ENCODE measurements at places on chromosomes 5 and 9. TPM values are rescaled to one million over a fixed set of nuclear protein-coding genes. Genes with fewer than 3 reads are reported as not detected.
A peak's percentile ranks its signal among the peaks of the same experiment; 100 is the strongest.

- DNase-seq, result no peak
- H3K27ac ChIP-seq, result no peak overlapping the region
- H3K4me3 ChIP-seq, result no peak overlapping the region
- H3K36me3 ChIP-seq, result peaks cover 21% of the 10 kb centered on the region
- H3K27me3 ChIP-seq, result no peaks in the 10 kb centered on the region
Measured at GRCh38 chr5:14374100-14374499, 207.5 kb upstream of the OTULINL start.

GRCh38 chr5:142904416-142904815 lies 134.2 kb downstream of the ARHGAP26 start:
- DNase-seq, result no peak
- peaks cover 16% of the 10 kb centered on the region for H3K4me1 ChIP-seq
- H3K27me3 ChIP-seq, result no peaks in the 10 kb centered on the region
- no peak overlapping the region for H3K27ac ChIP-seq

DNA sequence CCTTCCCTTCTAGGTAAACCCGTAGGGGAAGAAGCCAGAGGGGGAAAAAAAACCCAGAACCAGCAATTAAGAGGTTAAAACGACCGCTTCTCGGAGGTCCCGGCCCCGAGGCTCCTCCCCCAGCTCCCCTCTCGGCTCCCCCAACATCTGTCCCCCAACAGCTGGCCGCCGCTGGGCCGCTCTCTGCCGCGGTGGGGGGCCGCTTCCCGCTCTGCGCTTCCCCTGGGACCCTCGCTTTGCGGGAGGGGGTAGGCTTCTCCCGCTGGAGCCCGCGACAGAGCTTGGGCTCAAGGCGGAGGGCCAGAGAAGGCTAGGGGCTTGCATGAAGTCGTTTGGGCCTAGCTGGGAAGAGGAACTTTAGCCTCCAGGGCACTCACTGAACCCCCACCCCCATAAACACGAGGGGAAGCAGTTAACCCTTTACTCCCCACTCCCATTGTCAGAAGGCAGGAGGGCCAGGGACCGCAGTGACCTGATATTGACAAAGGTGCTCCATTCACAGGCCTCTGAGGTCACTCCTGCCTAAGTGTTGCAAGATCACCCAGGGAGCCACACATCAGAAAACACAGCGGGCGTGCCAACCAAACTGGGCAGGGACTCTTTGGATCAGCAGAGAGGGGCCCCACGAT lies 7.5 kb downstream of the LHX6 start:
- no peak overlapping the region for H3K27ac ChIP-seq
- H3K4me3 ChIP-seq, result no peak overlapping the region
- H3K4me1 ChIP-seq, result peaks cover 5% of the 10 kb centered on the region
- peaks cover 98% of the 10 kb centered on the region for H3K27me3 ChIP-seq
- H3K36me3 ChIP-seq, result no peaks in the 10 kb centered on the region

DNA sequence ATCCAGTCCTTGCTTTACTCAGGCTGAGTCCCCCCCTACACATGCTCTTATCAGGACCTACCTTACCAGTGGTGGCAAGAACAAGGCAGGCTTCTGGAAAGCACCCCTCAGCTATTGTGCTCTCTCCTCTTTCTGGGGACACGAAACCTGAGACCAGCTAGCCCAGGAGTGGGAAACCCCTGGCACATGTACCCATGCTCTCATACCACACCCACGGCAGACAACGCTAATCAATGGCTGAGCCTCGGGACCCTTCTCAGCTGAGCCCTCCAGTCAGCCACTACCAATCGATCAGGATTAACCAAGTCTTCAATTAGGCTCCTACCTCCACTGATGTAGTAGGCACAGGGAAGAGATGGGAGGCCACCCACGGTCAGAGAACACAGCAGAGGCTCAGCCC lies 65.1 kb downstream of the VAV2 start:
- DNase-seq, result no peak
- H3K27me3 ChIP-seq, result no peaks in the 10 kb centered on the region
- no peak overlapping the region for H3K27ac ChIP-seq
- no peaks in the 10 kb centered on the region for H3K36me3 ChIP-seq
- H3K4me1 ChIP-seq, result no peaks in the 10 kb centered on the region
- no peak overlapping the region for H3K4me3 ChIP-seq

DNA sequence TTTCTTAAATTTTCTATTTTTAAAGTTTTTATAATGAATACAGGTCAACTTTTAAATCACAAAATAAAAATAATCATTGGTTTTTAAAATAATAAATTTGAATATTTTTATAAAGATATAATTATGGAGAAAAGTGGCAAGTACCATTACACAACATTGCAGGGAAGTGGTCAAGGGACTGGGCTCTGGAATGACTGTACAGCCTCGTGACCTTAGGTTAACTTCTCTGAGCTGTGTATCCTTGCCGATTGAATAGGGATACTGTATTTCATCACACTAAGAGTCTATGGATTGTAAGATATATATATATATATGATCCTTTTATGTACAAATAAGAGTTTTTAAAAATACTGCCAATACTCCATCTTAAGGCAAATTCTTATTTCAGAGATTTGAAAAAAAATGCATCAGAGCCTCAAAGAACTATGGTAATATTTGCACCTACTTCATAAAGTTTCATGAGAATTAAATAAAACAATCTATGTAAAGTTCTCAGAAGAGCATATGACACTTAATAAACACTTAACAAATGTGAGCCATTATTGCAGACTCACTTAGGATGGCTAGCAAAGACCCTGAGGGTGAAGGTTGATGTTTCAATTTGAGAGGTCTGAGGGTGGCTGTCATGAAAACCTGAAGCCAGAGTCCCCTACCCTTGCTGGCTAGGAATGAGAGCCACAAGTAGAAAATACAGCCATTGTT lies 136.5 kb downstream of the CCDC192 start:
- DNase-seq, result no peak
- H3K36me3 ChIP-seq, result no peaks in the 10 kb centered on the region
- H3K4me1 ChIP-seq, result no peaks in the 10 kb centered on the region
- H3K27ac ChIP-seq, result no peak overlapping the region
- no peak overlapping the region for H3K4me3 ChIP-seq

DNA sequence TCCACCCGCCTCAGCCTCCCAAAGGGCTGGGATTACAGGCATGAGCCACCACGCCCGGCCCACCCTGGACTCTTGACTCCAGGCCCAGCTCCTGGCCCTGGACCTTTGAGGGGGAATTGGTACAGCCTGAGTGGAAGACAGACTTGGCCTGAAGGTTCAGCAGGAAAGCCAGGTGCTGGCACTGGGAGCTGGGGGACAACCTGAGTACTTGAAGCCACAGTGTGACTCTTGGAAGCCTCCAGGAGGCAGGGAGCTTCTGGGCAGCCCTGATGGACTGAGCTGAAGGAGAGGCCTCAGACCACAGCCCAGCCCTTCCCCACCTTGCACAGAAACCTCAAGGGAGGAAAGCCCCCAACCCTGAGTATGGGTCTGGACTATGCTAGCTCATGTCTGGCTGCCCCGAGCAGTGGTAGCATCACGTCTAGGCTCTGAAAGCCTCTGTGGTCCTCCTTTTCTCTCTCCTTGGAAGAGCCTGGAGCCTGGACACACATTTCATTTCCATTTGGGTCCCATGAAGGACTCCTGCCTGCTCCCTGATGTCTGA lies 54.1 kb downstream of the RASGEF1C start:
- no peak overlapping the region for H3K4me3 ChIP-seq
- DNase-seq, result no peak
- H3K27ac ChIP-seq, result no peak overlapping the region
- no peaks in the 10 kb centered on the region for H3K36me3 ChIP-seq

DNA sequence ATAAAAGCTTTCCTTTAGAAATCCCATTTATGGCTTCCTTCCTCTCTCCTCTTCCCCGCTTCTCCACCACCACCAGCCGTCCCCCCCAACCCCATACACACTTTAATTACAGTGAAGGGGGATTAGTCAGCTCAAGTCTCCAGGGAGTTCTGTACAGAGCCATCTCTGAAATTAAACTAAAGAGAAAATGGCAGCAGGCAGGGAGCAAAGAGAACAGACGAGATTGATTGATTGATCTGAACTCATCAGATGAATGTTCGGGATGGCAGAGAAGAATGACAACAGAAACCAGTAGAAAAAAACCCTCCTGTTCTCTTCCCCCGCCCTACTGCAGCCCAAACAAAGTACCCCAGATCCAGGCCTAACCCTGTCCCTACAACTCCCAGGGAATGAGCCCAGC lies 241.7 kb upstream of the PANK3 start:
- H3K4me1 ChIP-seq, result peaks cover 13% of the 10 kb centered on the region
- no peak overlapping the region for H3K4me3 ChIP-seq
- no peaks in the 10 kb centered on the region for H3K36me3 ChIP-seq
- DNase-seq, result peak; percentile 74
- H3K27me3 ChIP-seq, result peaks cover 78% of the 10 kb centered on the region

DNA sequence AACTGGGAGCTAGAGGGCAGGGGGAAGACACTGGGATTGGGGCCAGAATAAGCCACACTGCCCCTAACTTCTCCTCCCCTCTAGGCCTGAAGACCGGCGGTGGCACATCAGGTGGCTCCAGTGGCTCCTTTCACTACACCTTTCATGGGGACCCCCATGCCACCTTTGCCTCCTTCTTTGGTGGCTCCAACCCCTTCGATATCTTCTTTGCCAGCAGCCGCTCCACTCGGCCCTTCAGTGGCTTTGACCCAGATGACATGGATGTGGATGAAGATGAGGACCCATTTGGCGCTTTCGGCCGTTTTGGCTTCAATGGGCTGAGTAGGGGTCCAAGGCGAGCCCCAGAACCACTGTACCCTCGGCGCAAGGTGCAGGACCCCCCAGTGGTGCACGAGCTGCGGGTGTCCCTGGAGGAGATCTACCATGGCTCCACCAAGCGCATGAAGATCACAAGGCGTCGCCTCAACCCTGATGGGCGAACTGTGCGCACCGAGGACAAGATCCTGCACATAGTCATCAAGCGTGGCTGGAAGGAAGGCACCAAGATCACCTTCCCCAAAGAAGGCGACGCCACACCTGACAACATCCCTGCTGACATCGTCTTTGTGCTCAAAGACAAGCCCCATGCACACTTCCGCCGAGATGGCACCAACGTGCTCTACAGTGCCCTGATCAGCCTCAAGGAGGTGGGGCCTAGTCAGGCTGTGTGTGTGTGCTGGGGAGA lies 6.8 kb downstream of the DNAJB5 start:
- H3K27ac ChIP-seq, result no peak overlapping the region
- H3K4me3 ChIP-seq, result no peak overlapping the region
- peaks cover 24% of the 10 kb centered on the region for H3K4me1 ChIP-seq
- H3K27me3 ChIP-seq, result no peaks in the 10 kb centered on the region
- DNase-seq, result no peak

- no peaks in the 10 kb centered on the region for H3K36me3 ChIP-seq
- H3K27ac ChIP-seq, result no peak within 1 kb of the TSS
- DNase-seq, result no peak
- peaks cover 4% of the 10 kb centered on the region for H3K27me3 ChIP-seq
- H3K4me3 ChIP-seq, result no peak within 1 kb of the TSS
Measured at GRCh38 chr5:157108976-157109375, at the start of gene HAVCR2. Gene HAVCR2, minus strand, starts transcription at chr5:157109044. Its CDS starts 61 bp downstream, at chr5:157108983.

- no peaks in the 10 kb centered on the region for H3K27me3 ChIP-seq
- DNase-seq, result no peak
- H3K36me3 ChIP-seq, result no peaks in the 10 kb centered on the region
- H3K27ac ChIP-seq, result no peak overlapping the region
- H3K4me3 ChIP-seq, result no peak overlapping the region
Measured at GRCh38 chr5:146313027-146313426, 25.6 kb upstream of the POU4F3 start.

The EXD3 gene
- total RNA-seq, result 9.4 TPM

The PCDHGB6 gene
- total RNA-seq, result 4.5 TPM

The KIF12 gene
- total RNA-seq, result not detected

The PCDHB6 gene
- 9.1 TPM for total RNA-seq

The PRRT1B gene
- not detected for total RNA-seq

The AFAP1L1 gene
- 0.21 TPM for total RNA-seq

The DBH gene
- total RNA-seq, result not detected

The PRELID2 gene
- total RNA-seq, result 50.2 TPM

The TRIP13 gene
- total RNA-seq, result 64.6 TPM

The PJA2 gene
- 55.2 TPM for total RNA-seq
